ENCODE measurements at places on chromosomes 13 and 19. TPM values are rescaled to one million over a fixed set of nuclear protein-coding genes. Genes with fewer than 3 reads are reported as not detected.
A peak's percentile ranks its signal among the peaks of the same experiment; 100 is the strongest.

ZFP36 gene
- total RNA-seq: 14.2 TPM

GRCh38 chr19:56712611-56713276, 41.2 kb upstream of the ZNF835 start:
- no peak overlapping the region for H3K4me3 ChIP-seq
- no peaks in the 10 kb centered on the region for H3K4me1 ChIP-seq
- H3K36me3 ChIP-seq: no peaks in the 10 kb centered on the region
- DNase-seq: peak; percentile 74

- peaks cover 29% of the 10 kb centered on the region for H3K4me1 ChIP-seq
- no peak overlapping the region for H3K4me3 ChIP-seq
- peak overlapping the region; percentile 13 for H3K27ac ChIP-seq
- no peaks in the 10 kb centered on the region for H3K36me3 ChIP-seq
- H3K27me3 ChIP-seq: peaks cover 6% of the 10 kb centered on the region
Measured at GRCh38 chr13:31036731-31037695, 104.6 kb downstream of the TEX26 start.

SMIM44 gene
- not detected for total RNA-seq

GRCh38 chr13:66859934-66860877, 369.9 kb downstream of the PCDH9 start:
- no peak overlapping the region for H3K4me3 ChIP-seq

ZNF506 gene
- 21.7 TPM for total RNA-seq

DNA sequence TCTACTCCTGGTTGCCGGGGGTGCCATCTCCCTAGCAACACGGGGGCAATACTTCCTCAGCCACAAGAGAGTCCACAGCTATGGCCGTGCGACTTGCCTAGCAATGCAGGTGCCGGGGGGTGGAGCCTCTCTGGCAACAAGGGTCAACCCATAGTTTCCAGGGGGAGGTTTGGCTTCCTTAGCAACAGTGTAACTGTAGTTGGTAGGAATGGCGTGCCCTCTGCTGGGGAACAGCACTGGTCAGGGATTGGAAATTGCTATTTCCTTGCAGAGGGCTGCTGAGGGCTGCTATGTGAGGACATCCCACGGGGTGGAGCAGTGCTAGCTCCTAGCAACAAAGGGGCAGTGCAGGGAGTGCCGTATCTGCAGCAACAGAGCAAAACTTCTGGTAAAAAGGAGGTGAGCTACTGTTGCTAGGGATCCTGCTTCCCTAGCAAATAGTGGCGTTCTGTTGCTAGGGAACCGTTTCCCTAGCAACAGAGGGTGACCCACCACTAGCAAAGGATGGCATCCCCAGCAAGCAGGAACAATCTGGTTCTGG, 7.0 kb upstream of the TMC4 start:
- H3K27me3 ChIP-seq: no peaks in the 10 kb centered on the region
- peaks cover 15% of the 10 kb centered on the region for H3K4me1 ChIP-seq
- peak; percentile 64 for DNase-seq
- H3K36me3 ChIP-seq: peaks cover 30% of the 10 kb centered on the region
- H3K27ac ChIP-seq: peak overlapping the region; percentile 62
- no peak overlapping the region for H3K4me3 ChIP-seq

AP1M2 gene
- 0.27 TPM for total RNA-seq

DNA sequence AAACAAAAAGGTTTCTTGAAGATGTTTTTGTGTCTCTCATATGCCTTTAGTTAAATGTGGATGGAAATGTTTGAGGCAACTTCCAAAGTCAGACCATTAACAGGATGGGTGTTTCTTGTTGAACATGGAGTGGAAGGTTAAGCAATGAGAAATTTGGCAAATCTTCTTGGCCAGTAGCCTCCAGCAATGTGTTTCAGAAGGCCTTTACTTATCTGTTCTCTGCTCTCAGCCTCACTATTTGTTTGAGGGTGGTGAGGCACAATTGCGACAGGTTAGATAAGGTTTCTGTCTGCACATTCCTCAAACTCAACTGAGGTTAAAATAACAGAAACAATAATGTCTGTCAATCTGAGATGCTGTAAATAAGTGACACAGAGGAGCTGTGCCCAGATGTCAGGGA, 1019.0 kb downstream of the DIAPH3 start:
- DNase-seq: peak; percentile 3
- no peak overlapping the region for H3K4me3 ChIP-seq
- H3K27ac ChIP-seq: no peak overlapping the region
- no peaks in the 10 kb centered on the region for H3K27me3 ChIP-seq
- H3K4me1 ChIP-seq: no peaks in the 10 kb centered on the region
- no peaks in the 10 kb centered on the region for H3K36me3 ChIP-seq

GGN gene
- not detected for total RNA-seq

MEF2B gene
- 0.98 TPM for total RNA-seq

DNA sequence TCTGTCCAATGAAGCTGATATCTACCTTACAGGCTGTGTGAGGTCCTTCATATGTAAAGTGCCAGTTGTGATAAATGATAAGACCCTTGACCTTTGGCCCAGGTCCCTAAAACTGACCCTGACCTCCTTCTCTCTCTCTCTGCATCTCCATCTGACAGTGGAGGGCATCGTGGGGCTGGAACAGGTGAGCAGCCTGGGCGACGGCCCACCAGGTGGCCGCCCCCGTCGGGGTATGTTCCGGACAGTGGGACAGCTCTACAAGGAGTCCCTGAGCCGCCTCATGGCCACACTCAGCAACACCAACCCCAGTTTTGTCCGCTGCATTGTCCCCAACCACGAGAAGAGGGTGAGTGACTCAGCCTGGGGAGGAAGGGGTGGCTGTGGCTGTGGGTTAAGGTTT, 53.7 kb downstream of the MYH14 start:
- H3K36me3 ChIP-seq: peaks cover 41% of the 10 kb centered on the region
- H3K27ac ChIP-seq: no peak overlapping the region
- H3K4me1 ChIP-seq: no peaks in the 10 kb centered on the region
- DNase-seq: no peak

SIGLEC10 gene
- total RNA-seq: 0.22 TPM

IGFL2 gene
- total RNA-seq: 0.09 TPM

ZSWIM9 gene
- total RNA-seq: 1.0 TPM

DNA sequence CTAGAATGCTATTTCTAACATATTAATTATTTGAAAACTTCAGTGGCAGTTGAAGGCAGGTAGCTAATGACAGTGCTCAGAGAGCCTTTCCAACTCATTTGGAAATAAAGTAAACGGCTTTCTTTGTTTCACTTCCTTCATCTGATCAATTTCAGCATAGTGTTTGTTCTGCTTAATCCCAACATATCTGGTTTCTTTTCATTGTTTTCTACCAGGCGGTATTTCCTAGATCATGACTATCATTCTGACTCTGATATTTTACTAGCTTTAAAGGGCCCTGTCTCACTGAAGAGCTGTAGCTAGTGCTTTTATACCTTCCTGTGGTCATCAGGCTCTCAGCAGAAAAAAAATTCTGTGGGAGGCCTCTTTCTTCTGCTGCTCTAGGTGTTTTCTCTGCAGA, 178.6 kb downstream of the RBM26 start:
- DNase-seq: no peak
- H3K36me3 ChIP-seq: no peaks in the 10 kb centered on the region
- no peak overlapping the region for H3K27ac ChIP-seq
- no peaks in the 10 kb centered on the region for H3K27me3 ChIP-seq
- H3K4me1 ChIP-seq: no peaks in the 10 kb centered on the region

ZNF578 gene
- total RNA-seq: 5.9 TPM

DNA sequence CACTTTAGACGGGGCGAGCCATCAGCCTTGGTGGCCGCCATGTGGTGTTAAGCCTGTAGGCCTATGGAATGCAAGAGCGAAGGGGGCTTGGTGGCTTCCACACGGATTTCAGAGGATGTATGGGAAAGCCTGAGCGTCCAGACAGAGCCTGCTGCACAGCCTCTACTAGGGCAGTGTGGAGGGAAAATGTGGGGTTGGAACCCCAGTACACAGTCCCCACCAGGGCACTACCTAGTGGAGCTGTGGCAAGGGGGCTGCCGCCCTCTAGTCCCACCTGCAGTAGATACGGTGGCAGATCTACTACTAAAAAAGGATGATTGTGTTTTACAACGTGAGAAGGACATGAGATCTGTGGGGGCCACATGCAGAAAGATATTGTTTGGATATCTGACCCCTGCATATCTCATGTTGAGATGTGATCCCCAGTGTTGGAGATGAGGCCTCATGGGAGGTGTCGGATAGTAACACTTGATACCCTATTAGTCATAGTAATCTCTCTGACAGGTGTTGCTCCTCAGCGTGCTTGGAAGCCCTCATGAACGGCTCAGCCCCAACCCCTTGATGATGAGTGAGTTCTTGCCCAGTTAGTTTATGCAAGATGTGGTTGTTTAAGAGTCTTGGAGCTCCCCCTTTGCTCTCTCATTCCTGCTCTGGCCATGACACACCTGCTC, 45.6 kb downstream of the LHFPL6 start:
- H3K27me3 ChIP-seq: no peaks in the 10 kb centered on the region
- peak; percentile 50 for DNase-seq
- no peaks in the 10 kb centered on the region for H3K36me3 ChIP-seq
- no peak overlapping the region for H3K4me3 ChIP-seq
- peak overlapping the region; percentile 25 for H3K27ac ChIP-seq

ZNF626 gene
- 16.4 TPM for total RNA-seq

ZSCAN1 gene
- total RNA-seq: 0.35 TPM

- DNase-seq: peak; percentile 93
- H3K4me3 ChIP-seq: no peak overlapping the region
- peak overlapping the region; percentile 90 for H3K27ac ChIP-seq
- H3K36me3 ChIP-seq: no peaks in the 10 kb centered on the region
- no peaks in the 10 kb centered on the region for H3K27me3 ChIP-seq
Measured at GRCh38 chr13:109156181-109156935, 526.9 kb downstream of the MYO16 start.

GRCh38 chr19:41367848-41368301, 3.9 kb upstream of the B9D2 start:
- no peak overlapping the region for H3K27ac ChIP-seq
- no peak for DNase-seq
- peaks cover 13% of the 10 kb centered on the region for H3K4me1 ChIP-seq
- no peak overlapping the region for H3K4me3 ChIP-seq
- no peaks in the 10 kb centered on the region for H3K36me3 ChIP-seq

- DNase-seq: no peak
- no peaks in the 10 kb centered on the region for H3K36me3 ChIP-seq
- no peak overlapping the region for H3K27ac ChIP-seq
- peaks cover 4% of the 10 kb centered on the region for H3K27me3 ChIP-seq
Measured at GRCh38 chr13:30933354-30933670, 856 bp downstream of the TEX26 start.

ZNF581 gene
- 15.1 TPM for total RNA-seq

DNA sequence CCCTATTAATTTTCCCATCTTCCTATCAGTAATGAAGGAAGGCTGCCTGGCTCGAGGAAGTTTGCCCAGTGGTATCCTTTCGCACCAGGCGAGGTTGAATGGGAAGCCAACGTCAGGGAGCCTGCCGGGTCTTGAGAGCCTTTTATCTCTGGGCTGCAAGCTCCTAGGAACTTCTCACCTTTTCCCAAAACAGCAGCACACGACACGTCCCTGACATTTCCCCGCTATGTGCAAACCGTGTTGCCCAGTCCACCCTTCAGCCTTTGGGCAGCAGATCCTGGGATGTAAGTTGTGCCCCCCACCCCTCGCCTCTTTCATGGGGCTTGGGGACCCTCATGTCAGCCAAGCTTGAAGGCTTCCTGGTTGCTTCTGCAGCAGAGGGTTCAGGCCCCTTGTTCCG, 179.1 kb downstream of the ZNF536 start:
- H3K27me3 ChIP-seq: no peaks in the 10 kb centered on the region
- H3K27ac ChIP-seq: no peak overlapping the region
- H3K4me3 ChIP-seq: no peak overlapping the region
- DNase-seq: no peak
- no peaks in the 10 kb centered on the region for H3K36me3 ChIP-seq
- peaks cover 13% of the 10 kb centered on the region for H3K4me1 ChIP-seq

- peaks cover 19% of the 10 kb centered on the region for H3K36me3 ChIP-seq
- peaks cover 4% of the 10 kb centered on the region for H3K27me3 ChIP-seq
- H3K27ac ChIP-seq: peak overlapping the region; percentile 13
- H3K4me3 ChIP-seq: peak overlapping the region; percentile 74
- H3K4me1 ChIP-seq: peaks cover 26% of the 10 kb centered on the region
- DNase-seq: peak; percentile 42
Measured at GRCh38 chr19:632579-633067, 714 bp downstream of the POLRMT start.

DNA sequence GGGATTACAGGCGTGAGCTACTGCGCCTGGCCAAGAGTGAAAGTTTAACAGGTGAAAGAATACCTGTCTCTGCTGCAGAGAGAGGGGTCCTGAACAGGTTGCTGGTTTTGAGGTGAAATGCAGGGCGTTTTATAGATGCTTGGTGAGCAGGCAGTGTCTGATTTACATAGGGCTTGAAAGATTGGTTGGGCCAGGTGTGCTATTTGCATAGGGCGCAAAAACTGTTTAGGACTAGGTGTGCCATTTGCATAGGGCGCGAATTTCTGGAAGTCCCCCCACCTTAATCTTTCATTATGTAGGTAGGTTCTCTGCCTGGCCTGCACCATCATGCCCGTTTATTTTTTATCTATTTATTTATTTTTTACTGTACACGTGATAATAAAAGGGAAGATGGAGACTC, 4.5 kb upstream of the NDUFB7 start:
- DNase-seq: no peak
- H3K36me3 ChIP-seq: no peaks in the 10 kb centered on the region
- no peak overlapping the region for H3K27ac ChIP-seq
- H3K27me3 ChIP-seq: no peaks in the 10 kb centered on the region
- H3K4me3 ChIP-seq: no peak overlapping the region
- peaks cover 7% of the 10 kb centered on the region for H3K4me1 ChIP-seq

- no peaks in the 10 kb centered on the region for H3K36me3 ChIP-seq
- no peak overlapping the region for H3K27ac ChIP-seq
- peaks cover 35% of the 10 kb centered on the region for H3K27me3 ChIP-seq
Measured at GRCh38 chr19:42003506-42004294, 9.7 kb upstream of the ATP1A3 start.

- no peak overlapping the region for H3K4me3 ChIP-seq
- DNase-seq: peak; percentile 81
- no peaks in the 10 kb centered on the region for H3K27me3 ChIP-seq
Measured at GRCh38 chr19:18300930-18301717, 19.7 kb upstream of the JUND start.

GRCh38 chr19:40524133-40524549, 52.5 kb upstream of the SHKBP1 start:
- no peaks in the 10 kb centered on the region for H3K36me3 ChIP-seq
- no peak overlapping the region for H3K4me3 ChIP-seq
- H3K27ac ChIP-seq: no peak overlapping the region
- peaks cover 18% of the 10 kb centered on the region for H3K27me3 ChIP-seq
- H3K4me1 ChIP-seq: no peaks in the 10 kb centered on the region
- DNase-seq: no peak

Measured in muscle of leg (tissue), 16 donors.